ENCODE measurements at places on chromosomes 1 and 21.

- DNase-seq: no peak
Measured at GRCh38 chr1:70348399-70349165, 5.9 kb downstream of the ANKRD13C start.

DNA sequence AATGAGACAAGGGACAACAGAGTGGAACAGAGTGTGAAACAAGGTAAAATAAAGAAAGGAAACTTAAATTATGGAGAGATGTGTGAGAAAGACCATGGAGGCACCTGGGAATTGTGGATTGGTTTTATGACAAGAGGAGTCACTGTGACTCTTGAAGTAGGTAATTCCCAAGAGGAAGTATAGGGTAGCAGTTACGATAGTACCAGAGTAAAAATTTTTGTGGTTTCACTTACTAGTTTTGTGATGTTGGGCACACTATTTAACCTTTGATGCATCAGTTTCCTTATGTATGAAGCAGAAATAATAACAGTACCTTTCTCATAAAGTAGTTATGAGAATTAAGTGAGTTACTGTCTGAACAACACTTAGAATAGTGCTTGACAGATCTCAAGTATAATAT lies 267.9 kb upstream of the DPYD start:
- DNase-seq: no peak

DNA sequence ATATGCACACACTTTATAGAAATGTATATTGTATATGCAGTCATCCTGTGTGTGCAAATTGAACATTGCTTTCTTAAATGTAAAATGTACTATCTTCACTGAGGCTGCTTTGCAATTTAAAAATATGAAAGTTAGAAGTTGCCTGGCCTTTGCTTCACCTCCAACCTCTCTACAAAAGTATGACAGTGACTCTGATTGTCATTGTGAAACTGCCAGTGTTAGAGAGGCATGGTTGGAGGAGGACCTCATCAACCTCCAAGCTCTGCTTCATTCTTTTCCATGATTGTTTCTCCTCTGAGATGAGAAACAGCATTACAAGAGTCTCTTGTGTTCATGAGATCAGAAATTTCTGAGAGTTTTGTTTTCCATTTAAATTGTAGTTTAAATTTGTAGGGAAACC lies 185.5 kb downstream of the ZC3H11B start:
- DNase-seq: no peak

DNA sequence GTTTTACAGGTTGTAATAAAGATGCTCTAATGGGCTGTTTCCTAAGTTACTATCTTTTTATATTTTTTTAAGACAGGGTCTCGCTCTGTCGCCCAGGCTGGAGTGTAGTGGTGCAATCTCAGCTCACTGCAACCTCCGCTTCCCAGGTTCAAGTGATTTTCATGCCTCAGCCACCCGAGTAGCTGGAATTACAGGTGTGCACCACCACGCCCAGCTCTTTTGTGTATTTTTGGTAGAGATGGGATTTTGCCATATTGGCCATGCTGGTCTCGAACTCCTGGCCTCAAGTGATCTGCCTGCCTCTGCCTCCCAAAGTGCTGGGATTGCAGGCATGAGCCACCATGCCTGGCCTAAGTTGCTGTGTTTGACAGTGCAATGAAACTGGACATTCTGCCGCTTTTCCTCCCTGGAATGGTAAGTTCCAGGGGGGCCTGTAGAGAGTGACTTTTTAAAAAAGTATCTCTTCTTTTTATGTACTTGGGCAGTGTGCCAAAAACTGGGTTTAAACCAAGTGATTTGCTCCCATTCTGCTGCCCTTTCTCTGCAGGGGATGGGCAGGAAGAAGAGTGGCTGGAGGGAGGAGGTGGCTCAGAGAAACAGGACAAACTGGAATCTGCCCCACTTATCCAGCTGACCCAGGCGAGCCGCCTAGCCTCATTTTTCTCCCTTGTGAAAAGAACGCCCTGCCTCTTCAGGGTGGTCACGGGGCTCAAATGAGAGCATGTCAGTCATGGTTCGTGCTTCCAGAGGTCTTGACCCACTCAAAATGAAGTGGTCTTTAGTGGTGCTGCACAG lies 2.3 kb downstream of the SLC37A1 start:
- no peak for DNase-seq

DNA sequence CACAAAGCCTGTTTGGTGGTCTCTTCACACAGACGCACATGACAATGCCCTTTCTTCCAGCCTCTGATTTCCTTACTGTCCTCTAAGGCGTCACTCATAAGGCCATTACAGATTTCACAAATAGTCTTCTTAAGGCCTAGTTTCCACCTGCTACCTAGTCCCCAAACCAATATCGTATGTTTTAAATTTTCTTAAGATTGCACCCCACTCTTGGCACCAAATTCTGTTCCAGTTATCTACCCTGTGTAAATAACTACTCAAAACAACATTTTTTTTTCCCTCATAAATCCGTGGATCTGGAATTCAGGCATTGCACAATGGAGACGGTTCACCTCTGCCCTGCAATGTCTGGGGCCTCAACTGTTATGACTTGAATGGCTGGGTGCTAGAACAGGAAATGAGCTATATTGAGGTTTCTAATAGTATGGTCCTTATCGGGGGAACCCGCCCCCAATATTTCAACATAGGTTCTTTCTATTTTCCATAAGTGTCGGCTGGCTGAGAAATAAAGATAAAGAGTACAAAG lies 36.9 kb upstream of the SERTAD4 start:
- no peak for DNase-seq

DNA sequence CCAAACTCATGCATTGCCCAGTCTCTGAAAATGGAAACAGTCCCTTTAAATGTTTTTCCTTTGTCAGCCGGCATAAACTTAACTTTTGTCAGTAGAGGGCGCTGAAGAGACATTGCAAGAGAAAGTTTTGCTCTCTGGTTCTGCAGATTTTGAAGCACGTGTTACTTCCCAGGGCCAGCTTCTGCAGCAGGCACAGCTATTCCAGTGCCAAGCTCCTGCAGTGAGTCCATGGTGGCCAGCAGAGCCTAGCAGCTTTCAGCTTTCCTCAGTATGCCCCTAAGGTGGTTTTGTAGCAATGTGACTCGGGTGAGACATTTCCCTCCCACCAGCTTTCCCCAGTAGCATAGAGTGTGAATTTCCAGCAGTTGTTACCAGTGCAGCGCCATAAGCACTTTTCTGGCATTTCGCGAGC lies 2.6 kb upstream of the IFI44L start:
- DNase-seq: peak; percentile 87

DNA sequence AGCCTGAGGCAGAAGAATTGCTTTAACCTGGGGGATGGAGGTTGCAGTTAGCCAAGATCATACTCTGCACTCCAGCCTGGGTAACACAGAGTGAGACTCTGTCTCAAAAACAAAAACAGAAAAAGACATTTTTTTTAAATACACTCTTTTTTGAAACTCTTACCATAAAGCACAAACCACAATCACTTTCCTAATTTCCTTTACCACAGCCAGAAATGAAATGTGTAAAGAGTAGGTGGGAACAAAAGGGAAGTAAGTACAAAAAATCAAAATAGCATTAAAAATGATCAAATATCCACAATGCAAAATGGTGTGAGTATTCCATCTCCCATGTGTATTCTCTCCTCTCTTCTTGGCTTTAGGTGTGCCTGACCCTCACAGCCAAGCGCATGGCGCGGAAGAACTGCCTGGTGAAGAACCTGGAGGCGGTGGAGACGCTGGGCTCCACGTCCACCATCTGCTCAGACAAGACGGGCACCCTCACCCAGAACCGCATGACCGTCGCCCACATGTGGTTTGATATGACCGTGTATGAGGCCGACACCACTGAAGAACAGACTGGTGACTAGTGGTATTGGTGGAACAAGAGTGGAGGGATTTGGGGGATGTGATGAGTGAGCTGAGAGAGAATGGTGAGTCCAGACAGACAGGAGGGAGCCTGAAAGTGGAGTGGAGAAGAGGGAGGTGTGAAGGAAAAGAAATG lies 14.9 kb downstream of the ATP1A4 start:
- DNase-seq: no peak

All from HFFc6 (cell line).